ENCODE measurements at places on chromosomes 7 and 10. TPM values are rescaled to one million over a fixed set of nuclear protein-coding genes. Genes with fewer than 3 reads are reported as not detected.
A peak's percentile ranks its signal among the peaks of the same experiment; 100 is the strongest.

ARL3 gene
- 4.4 TPM for total RNA-seq

ZNF727 gene
- 0.13 TPM for total RNA-seq

PLAC9 gene
- total RNA-seq: 3.7 TPM

NKX1-2 gene
- total RNA-seq: not detected

SLC13A1 gene
- total RNA-seq: not detected

CALML3 gene
- not detected for total RNA-seq

- no peak for DNase-seq
Observed at GRCh38 chr10:44458671-44459413, 73.9 kb upstream of the CXCL12 start.

DNA sequence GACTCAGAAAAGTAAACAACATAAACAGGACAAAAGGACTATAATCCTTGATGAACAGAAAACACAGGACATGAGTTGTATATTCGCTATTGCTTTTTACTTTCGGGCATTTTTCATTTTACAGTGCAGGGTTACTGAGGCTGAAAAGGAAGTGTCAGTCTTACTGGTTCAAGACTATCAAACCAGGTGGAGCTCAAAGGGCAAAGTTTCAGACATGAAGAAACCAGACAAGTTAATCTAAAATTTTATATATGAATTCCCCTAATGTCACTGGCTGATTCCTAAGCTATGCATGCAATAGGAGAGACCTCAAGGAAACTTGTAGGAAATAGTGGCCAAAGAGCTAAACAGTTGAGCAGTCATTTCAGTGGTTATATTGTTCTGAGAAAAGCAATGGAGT, 11.4 kb downstream of the TCAF1 start:
- no peak for DNase-seq

GRCh38 chr7:16764942-16765341, 11.4 kb downstream of the TSPAN13 start:
- no peak for DNase-seq

DNA sequence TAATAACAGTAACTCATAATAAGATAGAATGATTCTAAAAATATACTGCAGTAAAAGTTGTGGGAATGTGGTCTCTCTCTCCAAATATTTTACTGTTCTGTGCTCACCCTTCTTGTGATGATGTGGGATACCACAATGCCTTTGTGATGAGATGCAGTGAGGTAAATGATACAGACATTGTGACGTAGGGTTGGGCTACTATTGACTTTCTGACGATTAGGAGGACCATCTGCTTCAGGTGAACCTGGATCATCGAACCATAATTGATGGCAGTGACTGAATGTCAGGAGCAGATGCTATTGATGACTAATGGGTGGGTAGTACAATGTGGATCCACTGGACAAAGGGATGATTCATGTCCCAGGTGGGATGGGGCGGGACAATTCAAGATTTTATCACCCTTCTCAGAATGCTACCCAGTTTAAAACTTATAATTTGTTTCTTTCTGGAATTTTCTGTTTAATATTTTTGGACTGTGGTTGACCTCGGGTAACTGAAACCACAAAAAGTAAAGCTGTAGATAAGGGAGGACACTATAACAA, 73.9 kb upstream of the ARMC3 start:
- DNase-seq: no peak

- DNase-seq: no peak
Observed at GRCh38 chr10:26243351-26243720, 26.8 kb downstream of the GAD2 start.

DNA sequence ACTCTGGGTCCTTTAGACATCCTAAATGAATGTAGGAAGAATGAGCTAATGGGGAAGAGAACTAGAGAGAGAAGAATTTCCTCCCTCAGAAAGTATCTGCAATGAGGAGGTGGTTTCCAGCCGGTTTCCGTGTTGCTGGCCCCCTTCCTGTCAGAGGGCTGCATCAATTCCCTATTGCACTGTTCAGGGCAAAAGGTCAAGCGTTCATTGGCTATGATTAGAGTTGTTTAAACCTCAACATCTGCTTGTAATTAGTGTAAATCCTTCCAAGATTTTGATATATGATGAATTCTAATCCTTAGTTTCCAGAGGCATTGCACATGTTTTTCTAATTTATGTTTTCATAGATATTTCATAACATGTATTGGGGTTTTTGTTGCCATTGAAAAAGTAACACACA, 107.3 kb upstream of the SGCE start:
- DNase-seq: no peak

DNA sequence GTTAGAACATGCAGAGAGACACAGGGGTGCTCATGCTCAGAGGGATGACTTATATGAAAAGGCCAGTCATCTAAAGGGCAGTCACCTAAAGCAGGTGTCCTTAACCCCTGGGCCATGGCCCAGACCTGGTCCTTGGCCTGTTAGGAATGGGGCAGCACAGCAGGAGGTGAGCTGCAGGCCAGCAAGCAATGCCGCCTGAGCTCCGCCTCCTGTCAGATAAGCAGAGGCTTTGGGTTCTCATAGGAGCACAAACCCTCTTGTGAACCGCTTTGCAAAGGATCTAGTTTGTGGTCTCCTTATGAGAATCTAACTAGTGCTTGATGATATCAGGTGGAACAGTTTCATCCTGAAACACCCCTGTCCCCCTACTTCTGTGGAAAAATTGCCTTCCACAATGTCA, 14.5 kb downstream of the ANKRD7 start:
- DNase-seq: no peak

GRCh38 chr7:110470420-110470819, 620.5 kb upstream of the LRRN3 start:
- DNase-seq: no peak

GRCh38 chr10:63720072-63720537, 198.9 kb downstream of the REEP3 start:
- peak; percentile 56 for DNase-seq

DNA sequence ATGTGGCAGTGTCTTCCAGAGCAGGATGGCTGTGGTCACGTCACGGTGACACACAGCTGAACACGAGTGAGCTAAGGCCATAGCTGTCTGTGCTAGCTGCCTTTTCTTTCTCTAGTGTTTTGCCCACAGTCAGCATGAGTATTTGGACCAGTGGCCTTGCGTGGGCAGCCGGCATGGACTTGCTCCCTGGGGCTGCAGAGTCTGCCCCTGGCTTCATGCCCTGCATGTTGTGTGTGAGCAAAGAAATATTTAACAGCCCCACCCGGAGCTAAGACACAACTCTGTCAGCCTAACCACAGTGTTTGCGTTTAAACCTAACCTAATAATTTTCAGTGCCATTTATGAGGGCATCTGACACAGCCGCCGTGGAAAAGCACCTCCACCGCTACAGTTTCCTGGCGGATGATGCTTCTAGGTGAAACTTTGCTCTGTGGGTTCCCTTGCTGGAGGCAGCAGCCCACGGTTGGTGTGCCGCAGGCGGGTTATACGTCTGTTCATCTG, 14.6 kb downstream of the CHST12 start:
- DNase-seq: no peak

- no peak for DNase-seq
Observed at GRCh38 chr10:124911124-124912067, 30.5 kb upstream of the ZRANB1 start.

GRCh38 chr7:101688183-101688831, 59.2 kb upstream of the MYL10 start:
- DNase-seq: no peak

- no peak for DNase-seq
Observed at GRCh38 chr7:95493247-95493646, 7.5 kb downstream of the ASB4 start.

- no peak for DNase-seq
Observed at GRCh38 chr10:122624546-122624945, 64.0 kb downstream of the DMBT1 start.

- no peak for DNase-seq
Observed at GRCh38 chr10:78531088-78531487, 497.4 kb downstream of the RPS24 start.

GRCh38 chr10:18886102-18886501, 162.5 kb upstream of the MALRD1 start:
- no peak for DNase-seq
